NCI-H1694 (cell line): ENCODE measurements at places on chromosomes 5 and 9.

- DNase-seq = peak; percentile 96
These were observed 133.0 kb downstream of the SLC28A3 start for GRCh38 chr9:84207491-84207951.

GRCh38 chr9:134712243-134712642 is 70.6 kb downstream of the COL5A1 start:
- no peak for DNase-seq

DNA sequence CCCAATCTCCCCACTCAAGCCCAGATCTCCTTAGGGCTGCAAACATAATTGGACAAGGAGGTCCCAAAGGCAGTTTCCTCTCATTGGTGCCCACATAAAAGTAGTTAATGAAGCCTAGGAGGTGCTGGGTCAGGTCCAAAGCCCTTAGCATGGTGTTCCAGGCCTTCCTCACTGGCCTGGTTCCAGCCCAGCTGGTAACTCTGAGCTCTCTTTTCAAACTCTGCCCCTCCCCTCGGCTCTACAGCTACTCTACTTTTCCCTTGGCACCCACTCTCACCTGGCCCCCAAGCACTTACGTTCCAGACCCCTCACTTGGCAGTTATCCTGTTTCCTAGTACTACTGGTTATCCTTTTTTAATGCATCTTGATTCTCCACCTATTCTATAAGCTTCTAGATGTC is 9.9 kb downstream of the SEPTIN8 start:
- DNase-seq = no peak

DNA sequence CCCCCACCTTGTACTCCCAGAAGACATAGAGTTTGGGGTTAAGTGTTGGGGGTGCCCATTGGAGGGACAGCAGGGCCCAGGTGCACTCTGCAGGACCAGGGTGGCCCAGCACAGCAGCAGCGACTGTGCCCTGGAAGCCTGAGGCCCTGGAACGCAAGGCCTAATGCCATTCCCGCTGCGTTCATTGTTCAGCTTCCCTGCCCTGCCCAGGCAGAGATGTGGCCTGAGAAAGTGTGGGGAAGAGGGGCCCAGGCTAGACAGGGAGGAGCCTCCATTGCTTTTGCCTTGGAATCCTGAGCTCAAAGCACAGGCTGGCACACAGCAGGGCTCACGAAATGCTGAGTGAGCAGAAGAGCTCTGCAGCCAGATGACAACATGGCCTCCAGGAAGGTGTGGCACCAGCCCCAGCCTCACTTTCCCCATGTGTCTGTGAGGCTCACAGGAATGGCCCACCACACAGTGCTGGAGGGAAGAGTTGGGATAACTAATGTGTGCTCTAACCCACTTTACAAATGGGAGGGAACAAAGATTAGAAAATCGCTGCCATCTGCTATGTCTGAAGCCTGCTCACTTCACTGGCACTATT is 19.4 kb downstream of the S1PR3 start:
- DNase-seq = no peak

GRCh38 chr9:87898151-87898550 is 15.5 kb downstream of the SPATA31E1 start:
- no peak for DNase-seq

DNA sequence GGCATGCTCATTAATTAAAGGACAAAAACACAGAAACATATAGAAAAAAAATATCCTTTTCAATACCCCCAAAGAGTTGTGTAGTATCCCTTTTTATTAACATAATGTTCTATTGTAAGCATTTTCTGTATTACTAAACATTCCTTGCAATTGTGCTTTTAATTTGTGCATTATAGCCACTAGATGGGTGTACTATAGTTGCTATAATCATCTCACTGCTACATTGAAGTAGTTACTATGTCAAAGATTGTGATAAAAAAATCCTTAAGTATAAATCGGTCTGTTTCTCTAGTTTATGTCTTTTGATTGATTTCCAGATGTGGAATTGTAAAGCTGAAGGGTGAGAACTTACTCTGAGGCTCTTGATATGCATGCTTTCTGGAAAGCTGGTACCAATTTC is 21.4 kb downstream of the FREM1 start:
- no peak for DNase-seq

DNA sequence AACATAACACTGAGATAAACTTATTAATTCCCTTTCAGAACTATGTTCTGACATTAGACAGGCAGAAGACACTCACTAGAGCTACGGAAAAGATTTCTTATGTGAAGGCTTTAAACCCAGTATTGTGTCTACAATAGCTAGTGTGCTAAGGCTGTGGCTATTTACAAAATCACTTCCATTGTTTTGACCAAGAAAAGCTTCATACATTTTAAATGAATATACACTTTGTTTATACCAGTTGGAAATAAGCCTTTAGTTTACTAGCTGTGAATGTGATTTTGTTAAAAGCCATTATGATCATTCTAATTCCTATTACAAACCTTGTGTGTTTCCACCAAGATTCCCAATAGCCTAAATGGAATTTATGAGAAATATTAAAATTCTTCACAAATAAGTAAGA is 83.0 kb downstream of the AGTPBP1 start:
- no peak for DNase-seq

DNA sequence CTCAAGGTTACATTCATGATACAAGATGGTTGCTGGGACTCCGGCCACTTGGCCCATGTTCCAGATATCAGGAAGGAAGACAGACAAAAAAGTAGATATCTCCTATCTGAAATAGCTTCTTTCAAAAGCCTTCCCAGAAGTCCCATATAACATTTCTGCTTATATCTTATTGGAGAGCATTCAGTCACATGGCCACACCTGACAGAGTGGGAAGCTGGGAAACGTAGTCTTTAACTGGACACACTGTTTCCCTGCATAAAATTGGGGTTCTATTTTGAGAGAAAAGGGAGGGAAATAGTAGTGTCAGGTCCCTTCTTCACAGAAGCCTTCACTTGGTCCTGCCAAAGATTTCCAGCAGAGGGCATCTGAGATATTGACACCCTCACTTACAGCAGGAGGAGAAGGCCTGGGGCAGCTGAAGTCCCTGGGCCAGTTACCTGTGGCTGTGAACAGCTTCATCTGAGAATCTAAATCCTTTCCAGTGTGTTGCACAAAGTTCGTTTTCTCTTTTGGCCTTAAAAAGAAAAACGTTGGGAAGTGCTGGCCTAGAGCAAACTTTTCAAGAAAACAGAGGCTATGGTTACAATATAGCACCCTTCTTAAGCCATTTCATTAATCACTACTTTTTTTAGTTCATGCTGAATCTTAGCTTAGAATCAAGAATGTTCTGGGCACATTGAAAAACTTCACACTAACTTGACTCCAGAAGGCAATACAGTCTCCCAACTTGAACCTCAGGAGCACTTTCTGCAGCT is 33.5 kb downstream of the SPEF2 start:
- DNase-seq = peak; percentile 16

DNA sequence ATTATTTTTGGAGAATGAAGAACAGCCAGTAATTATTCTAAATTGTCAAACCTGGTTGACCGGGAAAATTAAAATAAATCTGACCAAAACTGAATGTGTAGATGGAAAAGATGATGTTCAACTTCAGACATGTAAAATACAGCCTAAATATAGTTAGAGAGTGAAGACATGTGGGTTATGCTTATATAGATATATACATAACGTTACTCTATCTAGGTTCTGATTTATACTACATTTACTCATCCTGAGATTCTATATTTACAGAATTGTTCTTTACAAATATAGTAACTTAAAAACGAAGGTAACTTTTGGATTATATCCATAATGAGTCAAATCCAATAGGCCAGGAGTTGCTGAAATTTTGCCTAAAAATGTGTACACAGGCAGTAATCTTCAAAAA is 20.8 kb upstream of the THG1L start:
- no peak for DNase-seq

- peak; percentile 66 for DNase-seq
These were observed 108.1 kb downstream of the TMEM174 start for GRCh38 chr5:73280821-73281746.

GRCh38 chr5:181217803-181218062 is 5.3 kb upstream of the TRIM41 start:
- DNase-seq = no peak

DNA sequence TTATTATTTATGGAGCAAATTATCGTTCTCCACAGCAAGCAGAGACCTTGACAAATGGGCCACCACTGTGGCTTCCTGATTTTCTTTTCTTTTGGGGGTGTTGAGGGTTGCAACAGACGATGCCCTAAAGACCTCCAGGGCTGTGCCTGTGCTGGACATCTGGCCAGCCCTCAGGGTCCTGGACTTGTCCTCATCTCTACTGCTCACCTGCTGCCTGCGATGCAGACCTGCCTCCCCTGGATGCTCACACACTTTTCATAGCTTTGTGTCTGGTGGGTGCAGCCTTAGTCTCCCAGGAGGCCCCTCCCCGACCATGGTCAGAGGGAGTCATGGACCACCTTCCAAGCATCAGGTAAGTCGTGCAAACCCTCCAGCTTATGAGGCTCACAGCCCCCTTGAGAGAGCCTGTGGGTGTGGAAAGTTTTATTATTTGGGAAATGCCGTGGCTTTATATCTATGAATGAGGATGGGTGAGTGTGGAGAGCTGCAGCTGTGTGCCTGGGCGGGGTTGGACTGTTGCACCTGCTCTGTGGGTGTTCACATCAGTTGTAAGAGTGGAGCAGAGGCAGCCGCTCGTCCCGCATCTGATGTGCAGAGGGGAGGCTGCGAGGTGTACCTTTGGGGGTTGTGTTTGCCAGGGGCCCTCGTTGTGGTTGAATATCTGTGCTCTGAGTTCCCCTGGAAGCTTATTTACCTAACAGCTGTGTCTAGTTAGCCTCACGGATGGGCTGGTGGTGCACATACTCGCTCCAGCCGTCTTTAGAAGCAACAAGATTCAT is 126.3 kb upstream of the IRX4 start:
- no peak for DNase-seq

GRCh38 chr5:108257996-108258395 is 123.9 kb downstream of the FBXL17 start:
- no peak for DNase-seq

GRCh38 chr5:9069650-9070049 is 476.2 kb downstream of the SEMA5A start:
- DNase-seq = no peak

DNA sequence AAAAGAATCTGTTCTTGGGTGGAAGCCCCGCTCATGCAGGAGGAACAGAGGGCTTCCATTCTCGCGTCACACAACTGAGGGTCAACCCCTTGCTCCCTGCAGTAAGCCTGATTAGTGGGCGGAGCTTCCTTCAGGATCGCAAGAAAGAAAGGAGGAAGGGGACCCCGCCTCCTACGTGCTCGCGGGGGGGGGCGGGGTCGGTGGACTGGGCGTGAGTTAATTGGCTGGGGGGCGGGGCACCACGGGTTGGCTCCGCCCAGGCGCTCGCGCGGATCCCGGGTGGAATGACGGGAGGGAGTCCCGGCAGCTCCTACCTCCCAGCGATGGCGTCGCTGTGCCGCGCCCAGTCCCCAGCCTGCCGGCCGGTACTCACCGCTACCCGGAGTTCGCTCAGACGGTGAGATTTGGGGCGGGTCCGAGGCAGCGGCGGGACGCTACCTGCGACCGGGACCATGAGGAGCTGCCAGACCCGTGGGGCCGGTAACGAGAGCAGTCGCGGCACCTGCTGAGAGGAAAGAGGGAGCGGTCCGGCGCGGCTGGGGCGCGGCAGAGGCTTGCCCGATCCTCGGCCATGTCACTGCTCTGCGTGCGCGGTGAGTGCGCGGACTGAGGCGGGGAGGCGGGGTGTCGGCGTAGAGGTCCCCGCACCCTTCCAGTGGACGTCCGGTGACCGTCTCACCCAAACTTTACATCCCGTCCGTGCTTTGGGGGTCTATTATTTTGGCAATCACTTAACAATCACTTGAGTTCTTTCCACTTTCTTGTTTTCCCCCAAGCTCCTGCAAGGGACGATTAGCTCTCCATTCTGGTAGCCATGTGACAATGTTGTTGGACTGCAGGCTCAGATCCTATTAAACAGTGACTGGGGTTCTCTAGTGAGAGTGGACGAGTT is at the start of gene UNC13B:
TSS of gene UNC13B (plus strand) at position 297 of the 892 bp plus-strand sequence. CDS start at position 572, 275 bp downstream.
- DNase-seq = peak; percentile 26

GRCh38 chr9:21081999-21082398 is 4.3 kb upstream of the IFNB1 start:
- DNase-seq = no peak

DNA sequence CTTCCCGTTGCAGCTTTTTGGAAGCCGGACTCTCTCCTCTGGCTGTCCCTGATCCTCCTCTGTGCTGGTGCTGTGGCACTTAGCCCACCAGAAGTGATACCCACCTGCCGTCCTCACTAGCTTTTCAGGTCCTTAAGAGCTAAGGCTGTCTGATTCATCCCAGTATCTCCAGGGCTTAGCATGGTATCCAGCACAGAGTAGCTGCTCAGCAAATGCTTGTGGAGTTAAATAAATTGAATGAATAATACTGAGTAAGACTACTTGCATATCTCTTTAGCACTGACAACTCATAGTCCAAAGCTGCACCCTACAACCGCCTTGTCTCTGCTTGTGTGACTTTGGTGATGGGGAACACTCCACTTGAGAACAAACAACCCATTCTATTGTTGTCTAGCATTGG is 7.7 kb upstream of the XPA start:
- no peak for DNase-seq

DNA sequence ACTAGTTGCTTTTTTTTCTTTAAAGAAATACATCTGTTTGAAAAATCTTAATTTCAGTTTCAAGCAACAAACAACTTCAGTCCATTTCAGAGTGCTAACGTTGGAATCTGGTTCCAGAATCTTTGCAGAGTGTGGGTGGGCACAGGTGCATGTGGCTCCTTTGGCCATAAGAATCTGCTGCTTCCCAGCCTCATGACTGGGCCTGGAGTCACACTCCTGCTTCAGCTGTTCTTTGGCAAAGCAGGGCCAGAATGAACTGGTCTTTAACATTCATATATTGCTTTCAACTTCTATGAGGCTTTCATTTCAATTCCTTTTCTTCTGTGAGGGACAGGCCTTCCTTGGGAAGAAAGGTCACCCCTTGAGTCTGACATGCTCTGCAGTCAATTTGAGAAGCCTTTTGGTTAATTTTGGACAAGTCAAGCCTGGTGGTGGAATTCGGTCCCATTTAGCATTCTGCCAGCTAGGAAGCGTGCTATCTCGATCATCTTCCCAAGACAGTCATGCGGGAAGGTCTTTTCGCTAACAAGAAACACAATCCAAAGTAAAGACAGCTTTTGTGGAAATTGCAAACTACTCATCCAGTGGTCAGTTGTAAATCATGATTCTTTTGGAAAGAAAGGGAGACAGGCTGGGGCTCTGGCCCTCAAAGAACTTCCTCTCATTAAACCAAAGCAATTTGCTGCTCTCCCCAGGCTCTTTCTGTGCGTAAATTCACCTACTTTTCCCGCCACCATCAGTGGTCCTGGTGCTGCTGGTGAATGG is 55.2 kb downstream of the SLC1A3 start:
- no peak for DNase-seq

DNA sequence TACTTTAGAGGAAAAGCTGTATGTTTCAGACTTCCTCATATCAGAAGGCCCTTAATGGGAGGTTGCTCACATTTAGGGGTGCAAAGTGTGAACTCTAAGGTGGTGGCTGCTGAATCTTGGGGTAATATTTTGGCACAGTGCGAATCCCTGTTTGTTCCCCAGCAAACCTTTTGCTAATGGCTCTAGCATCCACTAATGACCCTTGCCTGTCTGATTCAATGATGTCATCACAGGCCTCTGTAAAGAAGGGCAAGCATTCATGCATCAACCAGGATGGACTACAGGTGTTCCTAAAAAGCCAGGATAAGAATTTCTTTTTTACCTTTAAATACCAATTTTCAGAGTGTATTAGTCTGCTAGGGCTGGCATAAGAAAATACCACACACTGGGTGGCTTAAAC is 20.4 kb downstream of the TMEM171 start:
- DNase-seq = no peak
